Activated naive CD4-positive, alpha-beta T cell (primary cell): ENCODE measurements at places on chromosomes 7 and 10.

DNA sequence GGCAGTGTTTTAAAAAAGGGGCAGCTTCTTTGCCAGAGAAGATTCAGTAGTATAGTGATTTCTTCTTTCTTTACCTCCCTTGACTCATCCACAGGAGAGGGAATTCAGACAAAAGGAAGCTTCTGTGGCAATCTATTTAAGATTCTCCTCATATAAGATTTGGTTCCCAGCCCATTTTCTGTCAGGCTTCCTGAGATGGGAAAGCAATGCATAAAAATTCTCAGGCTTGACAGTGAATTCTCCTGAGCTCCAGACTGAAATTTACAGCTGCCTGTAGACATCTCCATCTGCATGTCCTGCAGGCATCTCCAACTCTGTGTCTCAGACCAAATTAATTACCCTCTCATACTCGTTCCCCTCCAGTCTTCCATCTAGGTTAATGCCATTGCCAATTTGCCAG is 72.8 kb downstream of the TSPAN12 start:
- DNase-seq, result no peak

GRCh38 chr10:61866700-61867368 is 34.7 kb upstream of the ARID5B start:
- no peak for DNase-seq

- no peak for DNase-seq
Measured at GRCh38 chr7:2732388-2732787, 44.4 kb downstream of the AMZ1 start.

DNA sequence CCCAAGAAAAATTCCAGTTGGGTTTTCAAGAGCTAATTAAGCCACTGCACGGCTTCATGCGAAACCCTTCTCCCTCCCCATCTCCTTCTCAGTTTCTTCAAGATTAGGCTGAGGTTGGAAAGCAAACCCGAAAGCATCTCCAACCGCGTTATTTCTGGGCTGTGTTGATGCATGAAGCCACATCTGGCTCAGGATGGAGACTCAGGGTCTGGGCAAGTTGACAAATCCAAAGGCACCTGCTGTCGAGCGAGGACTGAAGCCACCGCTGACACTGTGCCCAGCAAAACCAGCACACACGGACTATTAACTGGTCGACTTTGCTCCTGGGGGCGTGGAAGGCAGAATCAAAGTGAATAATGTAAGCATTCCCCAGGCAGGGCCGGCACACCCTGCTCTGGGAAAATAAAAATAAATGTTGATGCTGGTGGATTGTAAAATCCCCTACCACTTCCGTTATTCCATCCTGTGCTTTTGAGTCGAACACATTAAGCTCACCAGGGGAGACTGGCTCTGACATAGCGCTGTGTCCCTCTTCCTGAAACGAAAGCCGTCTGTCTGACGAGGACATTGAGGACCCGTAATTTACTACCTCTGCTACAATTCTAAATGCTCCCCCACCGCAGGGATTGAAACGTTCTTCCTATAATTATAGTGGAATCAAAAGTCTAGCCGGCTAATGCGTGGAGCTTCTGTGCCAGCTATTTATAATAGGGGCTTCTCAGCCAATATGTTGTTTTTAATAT is 269.8 kb downstream of the ADARB2 start:
- DNase-seq, result no peak

GRCh38 chr7:107933386-107934013 is 42.5 kb downstream of the DLD start:
- DNase-seq, result no peak

DNA sequence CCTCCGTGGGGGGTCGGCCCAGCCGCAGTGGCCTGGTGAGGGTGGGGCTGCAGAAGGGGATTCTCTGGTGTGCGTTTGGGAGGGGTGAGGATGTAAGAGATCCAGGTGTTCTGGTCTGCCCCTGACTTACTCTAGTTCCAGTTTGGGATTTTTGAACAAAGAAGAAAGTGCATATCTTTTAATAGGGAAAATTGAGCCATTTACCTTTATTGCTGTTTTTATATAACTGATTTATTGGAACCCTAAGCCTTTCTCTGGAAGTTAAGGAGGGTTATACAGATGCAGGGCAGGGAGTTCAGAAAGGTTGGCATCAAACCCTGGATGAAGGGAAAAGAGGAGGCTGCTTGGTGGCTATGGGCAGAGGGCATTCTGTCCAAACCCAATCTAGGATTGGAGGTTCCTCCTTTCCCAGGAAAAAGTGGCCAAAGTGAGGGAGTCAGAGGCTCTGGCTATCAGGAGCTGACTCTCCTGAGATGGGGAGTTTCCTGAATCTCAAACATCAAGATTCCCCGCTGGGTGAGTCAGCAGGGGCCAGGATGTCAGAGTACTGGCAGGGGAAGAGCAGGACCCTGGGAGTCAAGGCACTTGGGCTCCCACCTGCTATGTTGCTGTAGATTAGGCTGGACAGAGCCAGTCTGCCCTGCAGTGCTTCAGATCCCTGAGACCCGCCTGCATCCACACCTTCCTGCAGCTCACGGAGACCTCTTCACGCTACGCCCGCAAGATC is 67.5 kb downstream of the CLIP2 start:
- no peak for DNase-seq

DNA sequence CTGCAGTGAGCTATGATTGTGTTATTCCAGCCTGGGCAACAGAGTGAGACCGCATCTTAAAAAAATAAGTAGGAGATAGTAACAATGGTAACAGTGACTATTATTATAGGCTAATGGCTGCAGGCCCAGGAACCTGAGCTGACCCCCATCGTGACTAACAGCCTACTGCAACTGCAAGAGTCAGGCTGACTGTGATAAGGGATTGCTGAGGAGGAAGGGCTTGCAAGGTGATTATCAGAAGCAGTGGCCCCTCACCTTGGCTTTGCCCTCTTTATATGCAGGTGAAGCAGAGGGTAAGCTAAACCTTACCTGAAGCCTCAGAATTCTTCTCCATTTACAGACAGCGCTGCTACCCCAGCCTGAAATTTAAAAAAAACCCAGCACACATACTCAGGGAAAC is 83.9 kb upstream of the SDK1 start:
- no peak for DNase-seq

- no peak for DNase-seq
Measured at GRCh38 chr10:4867520-4868356, 41.7 kb downstream of the AKR1E2 start.

DNA sequence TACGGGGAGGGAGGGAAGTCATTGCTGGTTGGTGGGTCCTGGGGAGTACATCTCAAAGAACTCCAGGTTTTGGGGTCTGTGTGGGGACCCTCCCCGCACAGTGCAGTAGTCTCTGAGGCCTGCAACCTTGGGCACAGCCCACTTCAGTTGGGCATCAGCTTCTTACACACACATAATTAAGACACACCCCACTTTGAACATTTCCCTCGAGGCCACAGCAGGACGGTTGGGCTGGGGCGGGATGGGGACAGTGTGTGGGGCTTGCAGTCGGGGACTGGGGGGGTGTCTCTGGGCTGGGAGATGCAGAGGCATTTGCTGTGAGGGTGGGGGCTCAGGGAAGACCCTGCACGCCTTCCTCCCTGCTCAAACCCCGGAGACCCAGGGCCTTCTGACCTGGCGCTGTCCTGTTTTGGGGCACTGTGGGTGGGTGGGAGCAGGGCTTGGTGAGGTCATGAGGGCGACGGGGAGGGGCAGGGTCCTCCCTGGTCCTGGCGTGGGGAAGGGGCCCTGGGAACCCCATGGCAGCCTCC is 1.3 kb downstream of the LFNG start:
- DNase-seq, result no peak

DNA sequence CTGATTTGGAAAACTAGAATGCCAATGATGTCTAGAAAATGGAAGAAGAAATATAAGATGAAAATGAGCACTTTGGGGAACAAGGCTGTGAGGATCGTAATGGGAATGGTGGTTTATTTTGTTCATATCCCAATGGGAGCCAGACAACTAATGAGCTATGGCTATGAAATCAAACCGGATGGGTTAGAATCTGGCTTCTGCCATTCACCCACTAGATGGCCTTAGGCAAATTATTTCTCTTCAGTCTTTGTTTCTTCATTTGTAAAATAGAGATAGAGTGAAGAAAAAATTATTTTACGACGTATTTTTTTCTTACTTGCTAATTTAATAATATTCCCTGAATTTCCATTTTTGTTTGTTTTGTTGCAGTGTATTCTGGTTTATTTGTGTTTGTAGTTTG is 572.1 kb upstream of the IGFBP3 start:
- DNase-seq, result no peak

DNA sequence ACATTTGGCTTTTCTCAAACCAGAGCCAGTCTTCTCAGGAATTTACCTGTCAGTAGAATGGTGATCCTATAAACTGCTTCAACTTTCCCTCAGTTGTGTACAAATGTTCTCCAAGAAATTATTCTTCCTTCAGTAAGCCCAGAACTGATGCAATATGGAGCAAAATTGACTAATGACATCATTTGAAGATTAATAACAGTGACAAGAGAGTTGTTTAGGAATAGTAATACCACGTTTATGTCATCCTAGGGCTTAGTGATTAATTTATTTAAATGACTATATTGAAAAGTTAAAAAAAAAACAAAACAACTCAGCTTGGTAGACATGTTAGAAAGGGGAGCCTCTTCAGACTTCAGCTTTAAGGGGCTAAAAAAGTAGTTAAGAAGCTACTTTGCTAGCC is 933.2 kb downstream of the GATA3 start:
- no peak for DNase-seq

GRCh38 chr10:28796606-28797512 is 119.5 kb downstream of the BAMBI start:
- no peak for DNase-seq

DNA sequence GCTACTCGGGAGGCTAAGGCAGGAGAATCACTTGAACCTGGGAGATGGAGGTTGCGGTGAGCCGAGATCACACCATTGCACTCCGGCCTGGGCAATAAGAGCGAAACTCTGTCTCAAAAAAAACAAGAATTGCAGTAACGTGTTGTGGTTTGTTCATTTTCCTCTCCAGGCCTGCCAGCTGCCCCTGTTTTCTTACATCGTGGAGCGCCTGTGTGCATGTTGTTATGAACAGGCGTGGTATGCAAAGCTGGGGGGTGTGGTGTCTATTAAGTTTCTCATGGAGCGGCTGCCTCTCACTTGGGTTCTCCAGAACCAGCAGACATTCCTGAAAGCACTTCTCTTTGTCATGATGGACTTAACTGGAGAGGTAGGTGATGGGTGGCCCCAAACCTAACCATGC is 52.1 kb downstream of the TRRAP start:
- DNase-seq, result no peak

DNA sequence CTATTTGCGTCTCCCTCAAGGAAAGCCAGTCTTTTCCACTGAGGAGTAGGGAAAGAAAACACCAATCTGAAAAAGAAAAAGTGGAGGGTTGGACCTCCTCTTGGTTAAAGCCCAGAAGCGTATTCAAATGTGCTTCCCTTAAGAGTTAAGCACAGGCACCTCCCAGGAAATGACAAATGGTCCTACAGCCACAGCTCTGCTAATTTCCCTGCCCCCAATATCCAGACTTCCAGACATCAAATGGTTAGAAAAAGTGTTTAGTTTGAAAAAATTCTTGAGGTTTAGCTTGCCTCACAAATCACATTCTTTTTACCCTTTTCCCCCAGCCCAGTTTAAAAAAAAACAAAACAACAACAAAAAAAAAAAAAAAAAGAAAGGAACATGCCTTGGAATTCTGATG is 19.0 kb upstream of the COL1A2 start:
- no peak for DNase-seq

DNA sequence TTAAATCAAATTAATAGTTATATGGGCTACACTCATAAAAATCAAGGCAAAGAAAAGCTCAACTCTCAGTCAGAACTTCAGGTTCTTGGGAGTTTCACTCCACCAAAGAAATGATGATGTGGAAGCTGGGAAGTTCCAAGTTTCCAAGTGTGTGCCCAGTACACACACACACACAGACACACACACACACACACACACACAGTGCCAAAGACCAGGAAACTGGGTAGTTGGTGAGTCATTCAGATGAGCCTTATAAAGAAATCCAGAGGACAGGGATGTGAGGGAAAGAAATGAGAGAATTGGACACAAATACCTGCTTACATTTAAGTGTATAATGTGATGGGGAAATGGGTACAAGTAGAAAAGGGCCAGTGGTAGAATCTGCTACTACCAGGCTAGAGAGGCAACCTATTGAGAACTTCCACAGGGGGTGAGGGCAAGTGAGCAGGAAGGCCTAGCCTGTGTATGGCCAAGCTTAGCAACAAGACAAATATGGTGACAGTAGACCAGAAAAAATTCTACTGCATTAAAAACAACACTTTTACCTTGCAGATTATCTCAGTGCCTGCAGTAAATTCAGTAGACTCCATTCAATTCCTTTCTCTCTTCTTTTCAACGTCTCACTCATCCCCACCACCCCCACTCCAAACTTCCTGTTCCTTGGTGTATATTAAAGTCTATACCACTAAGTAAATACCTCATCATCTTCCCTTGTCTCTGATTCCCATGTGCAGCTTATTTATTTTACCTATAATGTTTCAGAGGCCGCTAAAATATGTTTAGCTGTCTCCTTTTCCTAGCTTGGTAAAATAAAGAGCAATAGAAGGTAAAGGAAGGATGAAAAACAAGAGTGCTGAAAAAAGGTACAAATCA is 95.0 kb downstream of the CABCOCO1 start:
- no peak for DNase-seq

DNA sequence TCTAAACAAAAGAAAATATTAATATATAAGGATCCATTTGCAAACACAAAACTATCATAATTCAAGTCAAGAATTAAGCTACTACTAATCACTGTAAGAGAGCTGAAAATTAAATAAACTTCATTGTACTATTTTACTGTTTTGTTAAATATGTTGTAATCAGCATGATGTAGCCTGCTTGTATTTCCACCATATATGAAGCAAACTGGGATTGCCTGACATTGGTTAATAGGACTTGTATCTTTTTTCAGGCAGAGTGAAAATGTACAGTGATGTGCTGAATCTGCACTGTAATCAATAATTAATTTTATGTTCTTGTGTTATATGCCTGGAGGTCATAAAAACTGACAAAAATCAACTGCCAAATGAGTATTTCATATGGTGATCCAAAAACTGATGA is 25.4 kb downstream of the TRDMT1 start:
- DNase-seq, result no peak

GRCh38 chr7:49787980-49788379 is 14.5 kb downstream of the VWC2 start:
- no peak for DNase-seq

DNA sequence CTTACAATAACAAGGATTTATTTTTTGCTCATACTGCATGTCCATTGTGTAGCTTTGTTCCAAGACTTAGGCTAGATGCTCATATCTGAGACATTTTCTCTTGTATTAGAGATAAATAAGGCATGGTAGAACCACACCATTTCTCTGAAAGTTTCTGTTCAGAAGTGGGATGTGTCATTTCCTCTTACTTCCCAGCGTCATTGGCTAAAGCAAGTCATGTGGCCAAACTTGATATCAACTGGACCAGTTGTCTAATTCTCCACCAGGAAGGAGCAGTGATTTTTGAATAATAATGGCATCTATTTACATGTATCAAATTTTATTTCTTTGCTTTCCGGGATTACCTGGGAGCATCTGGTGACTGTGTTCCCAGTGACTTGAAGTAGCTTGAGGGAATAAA is 38.3 kb downstream of the AHCYL2 start:
- DNase-seq, result no peak

- DNase-seq, result no peak
Measured at GRCh38 chr10:10903620-10904019, 114.1 kb upstream of the CELF2 start.

- no peak for DNase-seq
Measured at GRCh38 chr10:7417103-7417623, 6.3 kb upstream of the SFMBT2 start.

- DNase-seq, result no peak
Measured at GRCh38 chr7:80097756-80098155, 36.9 kb upstream of the GNAI1 start.

GRCh38 chr10:69884686-69885085 is 83.0 kb downstream of the COL13A1 start:
- no peak for DNase-seq
